Stimulated activated CD8-positive, alpha-beta memory T cell treated with anti-CD3 and anti-CD28 coated beads, Interleukin-2, amount 100 ng/mL, for 48 hours (primary cell): ENCODE measurements at places on chromosomes 4 and X.

- no peak for DNase-seq
Observed at GRCh38 chr4:142976482-142976881, 130.4 kb upstream of the INPP4B start.

GRCh38 chr4:39591290-39591689 lies 47.4 kb downstream of the SMIM14 start:
- DNase-seq: no peak

DNA sequence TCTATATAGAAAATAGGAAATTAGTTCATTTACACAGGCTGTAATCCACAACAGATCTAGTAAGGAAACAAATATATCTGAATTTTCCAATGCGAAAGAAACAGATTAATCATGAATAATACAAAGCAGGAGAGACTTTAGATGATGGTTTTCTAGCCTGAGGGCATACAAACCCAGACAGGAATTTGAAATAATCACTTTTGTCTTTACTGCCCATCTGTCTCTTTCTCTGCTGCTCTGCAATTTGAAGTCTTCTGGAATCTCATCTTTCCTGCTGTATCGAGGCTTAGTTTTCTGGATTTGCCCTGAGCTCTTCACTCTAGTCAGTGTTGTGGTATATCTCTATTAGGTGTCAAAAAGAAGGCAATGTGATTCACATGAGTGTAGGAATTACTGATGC lies 711.8 kb upstream of the FAM241A start:
- DNase-seq: no peak

GRCh38 chr4:56289934-56290333 lies 97.4 kb downstream of the AASDH start:
- no peak for DNase-seq

GRCh38 chrX:122703762-122704161 lies 480.3 kb upstream of the GRIA3 start:
- DNase-seq: no peak

DNA sequence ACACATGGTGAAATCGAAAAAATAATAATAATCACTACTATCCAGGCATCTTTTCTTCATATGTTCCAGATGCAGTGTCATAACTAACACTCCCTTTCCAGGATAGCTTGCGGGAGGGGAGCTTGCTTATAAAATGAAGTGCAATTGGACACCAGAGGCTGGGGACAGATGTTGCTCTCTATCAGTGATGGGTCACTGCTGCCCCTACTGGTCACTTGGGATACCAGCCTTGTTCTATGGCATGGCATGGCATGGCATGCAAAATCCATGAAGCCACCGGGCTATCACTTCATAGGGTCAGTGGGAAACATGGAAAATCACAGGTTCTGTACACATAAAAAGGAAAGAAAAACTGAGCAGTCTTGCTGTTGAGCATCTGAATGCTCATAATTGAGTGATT lies 168.1 kb downstream of the GLRA2 start:
- peak; percentile 13 for DNase-seq

- no peak for DNase-seq
Observed at GRCh38 chr4:14167876-14168510, 540.5 kb upstream of the BOD1L1 start.

DNA sequence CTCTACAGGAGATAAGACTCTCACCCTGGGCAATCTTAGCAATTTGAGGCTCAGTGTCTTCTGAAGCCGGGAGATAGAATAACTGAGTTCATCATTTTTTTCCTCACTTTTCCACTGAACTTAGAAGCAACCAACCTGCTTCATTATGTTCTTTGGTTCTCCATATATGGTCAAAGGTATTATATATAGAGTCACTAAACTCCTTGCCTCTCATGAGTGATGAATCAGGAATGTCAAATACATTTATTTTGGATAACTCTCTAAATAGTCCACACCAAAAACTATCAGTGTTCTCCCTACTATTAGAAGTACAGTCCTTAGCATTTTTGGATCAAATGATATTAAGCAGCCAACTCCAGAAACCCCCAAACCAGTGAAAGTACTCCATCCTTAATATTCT lies 421.5 kb upstream of the EPHA5 start:
- no peak for DNase-seq

DNA sequence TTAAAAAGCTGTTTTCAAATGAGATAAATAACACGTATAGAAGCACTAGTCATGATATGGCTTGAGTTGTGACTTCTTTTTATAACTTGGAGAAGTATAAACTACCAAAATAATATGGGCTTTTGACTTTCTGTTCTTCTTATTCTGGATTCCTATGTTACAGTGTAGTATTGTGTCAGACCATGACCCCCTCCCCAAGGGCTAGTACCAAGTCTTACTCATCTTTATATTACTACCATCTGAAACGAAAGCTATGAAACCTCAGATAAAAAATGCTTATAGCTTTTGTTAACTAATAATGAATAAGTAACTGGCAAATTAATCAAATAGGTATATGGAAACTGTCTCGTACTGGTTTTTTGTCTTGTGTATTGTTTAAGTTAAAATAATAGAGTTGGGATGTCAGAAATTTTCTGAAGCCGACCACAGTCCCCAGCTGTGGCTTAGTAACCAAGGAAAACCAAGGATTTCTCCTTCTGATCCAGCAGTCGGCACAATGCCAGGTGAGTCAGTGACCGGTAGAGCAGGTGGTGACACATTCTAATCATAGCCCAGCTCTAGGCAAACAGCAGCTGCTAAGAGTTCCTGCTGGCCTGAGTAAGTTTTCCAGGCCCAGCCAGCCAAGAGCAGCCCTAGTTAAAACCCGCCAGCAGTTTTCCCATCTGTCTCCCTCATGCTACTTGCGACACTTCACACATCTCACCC lies 163.3 kb upstream of the PRDX4 start:
- DNase-seq: no peak

DNA sequence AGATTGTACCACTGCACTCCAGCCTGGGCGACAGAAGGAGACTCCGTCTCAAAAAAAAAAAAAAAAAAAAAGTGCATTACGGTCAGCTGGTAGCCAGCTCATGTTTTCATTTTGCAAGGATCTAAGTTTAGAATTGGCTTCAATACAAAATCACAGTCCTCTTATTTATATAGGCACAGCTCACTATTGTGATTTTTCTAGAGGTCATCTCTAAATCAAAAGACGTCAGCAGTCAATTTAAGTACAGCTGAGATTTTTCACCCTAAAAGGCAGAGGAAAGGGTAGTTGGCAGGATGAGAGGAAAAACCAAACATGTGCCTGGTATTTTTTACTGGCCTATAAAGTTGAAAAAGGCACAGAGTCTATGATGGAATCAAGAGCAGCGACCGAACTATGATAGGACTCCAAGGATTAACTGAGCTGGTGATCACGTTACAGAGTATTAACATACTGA lies 30.8 kb downstream of the ASB5 start:
- no peak for DNase-seq

DNA sequence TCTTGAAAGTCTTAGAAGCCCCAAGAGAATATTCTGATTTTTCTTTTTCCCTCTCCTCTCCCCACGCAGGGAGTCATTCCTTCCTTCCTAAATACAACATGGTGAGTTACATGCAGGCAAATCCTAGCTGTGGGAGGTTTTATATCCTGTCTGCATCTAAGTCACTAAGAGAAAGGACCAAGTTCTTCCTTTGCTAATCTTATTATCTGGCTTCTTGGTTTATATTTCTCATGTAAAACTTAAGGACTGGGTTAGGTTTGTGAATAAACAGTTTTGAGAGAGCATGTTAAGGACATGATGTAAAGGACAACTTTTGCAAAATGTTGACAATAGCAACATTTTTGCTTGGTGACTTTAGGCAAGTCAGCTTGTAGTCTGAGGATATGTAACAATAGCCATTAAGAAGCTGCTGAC lies 5.1 kb upstream of the CXCL9 start:
- DNase-seq: no peak

GRCh38 chr4:1051472-1051871 lies 40.0 kb downstream of the FGFRL1 start:
- DNase-seq: no peak

- DNase-seq: no peak
Observed at GRCh38 chr4:47210828-47211227, 179.5 kb downstream of the GABRB1 start.
